GM03348 (cell line): ENCODE measurements at places on chromosomes 6 and 20.
A peak's percentile ranks its signal among the peaks of the same experiment; 100 is the strongest.

DNA sequence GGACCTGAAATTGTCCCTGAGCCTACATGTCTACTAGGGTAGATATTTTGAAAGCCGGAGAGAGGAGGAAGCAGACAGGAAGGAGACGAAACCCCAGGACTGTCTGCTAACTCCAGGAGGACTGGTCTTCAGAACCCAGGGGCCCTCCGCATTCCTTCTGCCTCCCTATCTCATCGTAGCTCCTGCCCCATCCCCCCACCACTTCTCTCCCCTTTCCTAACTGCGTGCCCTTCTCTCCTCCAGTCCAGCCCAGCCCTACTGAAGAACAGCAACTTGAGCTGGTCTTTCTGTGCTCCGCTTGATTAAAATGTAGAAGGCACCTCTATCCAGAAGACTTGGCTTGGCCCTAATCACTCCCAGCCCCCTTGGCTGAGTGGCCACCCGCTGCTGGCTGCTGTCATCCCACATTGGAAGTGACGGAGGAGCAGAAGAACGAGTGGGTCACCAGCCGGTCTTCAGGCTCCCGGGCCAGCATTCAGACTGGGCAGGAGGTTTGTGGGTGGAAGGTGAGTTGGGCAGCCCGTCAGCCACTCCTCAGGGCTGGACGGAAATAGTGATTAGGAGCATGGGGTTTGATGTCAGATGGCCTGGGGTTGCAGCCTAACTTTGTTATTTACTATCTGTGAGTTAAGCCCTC is 28.8 kb upstream of the ANGPT4 start:
- no peak for DNase-seq

DNA sequence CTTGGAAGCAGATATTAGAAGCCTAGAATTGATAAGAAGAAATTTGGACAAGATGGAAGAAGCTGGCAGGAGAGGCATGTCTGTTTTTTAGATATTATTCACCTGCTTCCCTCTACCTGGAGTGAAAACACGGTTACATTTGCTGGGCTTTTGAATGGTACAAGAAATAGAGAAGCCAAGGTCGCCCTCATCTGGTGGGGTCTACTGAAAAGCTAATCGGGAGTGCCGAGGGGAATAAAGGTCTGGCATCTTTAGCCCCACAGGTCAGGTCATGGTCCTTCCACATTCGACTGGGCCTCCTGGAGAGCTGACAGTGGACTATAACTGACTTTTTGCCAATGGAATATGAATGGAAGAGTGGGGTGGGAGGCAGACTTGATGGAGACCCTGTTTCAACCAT is 4.6 kb upstream of the C2 start:
- DNase-seq: no peak

GRCh38 chr6:130843575-130844320 is 16.5 kb downstream of the SMLR1 start:
- DNase-seq: peak; percentile 61

DNA sequence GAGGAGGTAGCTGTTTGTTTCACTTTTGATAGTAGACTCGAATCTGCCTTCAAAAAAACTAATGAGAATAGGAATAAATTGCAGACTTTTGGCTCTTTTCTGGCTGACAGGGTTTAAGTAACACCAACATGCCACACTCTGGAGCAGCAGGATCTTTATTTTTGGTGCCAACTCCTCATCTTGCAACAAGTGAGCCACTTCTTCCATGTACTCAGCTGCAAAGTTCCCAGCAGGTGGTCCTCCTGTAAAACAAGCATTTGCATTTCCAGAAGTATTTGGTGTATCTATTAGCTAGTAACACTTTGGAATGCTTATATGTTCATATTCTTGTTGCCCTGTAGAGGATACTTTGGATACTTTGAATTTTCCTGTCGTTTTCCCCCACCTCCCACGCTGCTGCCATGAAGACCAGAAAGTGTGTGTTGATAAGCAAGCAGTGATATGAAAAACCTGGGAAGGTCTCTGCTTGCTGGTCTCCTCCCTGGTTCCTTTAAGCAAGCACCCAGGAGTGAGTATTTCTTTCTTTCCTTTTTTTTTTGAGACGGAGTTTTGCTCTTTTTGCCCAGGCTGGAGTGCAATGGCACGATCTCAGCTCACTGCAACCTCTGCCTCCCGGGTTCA is 1.0 kb downstream of the ARMH2 start:
- DNase-seq: no peak

- no peak for DNase-seq
These were observed 20.6 kb upstream of the NKX2-2 start for GRCh38 chr20:21534453-21534852.

DNA sequence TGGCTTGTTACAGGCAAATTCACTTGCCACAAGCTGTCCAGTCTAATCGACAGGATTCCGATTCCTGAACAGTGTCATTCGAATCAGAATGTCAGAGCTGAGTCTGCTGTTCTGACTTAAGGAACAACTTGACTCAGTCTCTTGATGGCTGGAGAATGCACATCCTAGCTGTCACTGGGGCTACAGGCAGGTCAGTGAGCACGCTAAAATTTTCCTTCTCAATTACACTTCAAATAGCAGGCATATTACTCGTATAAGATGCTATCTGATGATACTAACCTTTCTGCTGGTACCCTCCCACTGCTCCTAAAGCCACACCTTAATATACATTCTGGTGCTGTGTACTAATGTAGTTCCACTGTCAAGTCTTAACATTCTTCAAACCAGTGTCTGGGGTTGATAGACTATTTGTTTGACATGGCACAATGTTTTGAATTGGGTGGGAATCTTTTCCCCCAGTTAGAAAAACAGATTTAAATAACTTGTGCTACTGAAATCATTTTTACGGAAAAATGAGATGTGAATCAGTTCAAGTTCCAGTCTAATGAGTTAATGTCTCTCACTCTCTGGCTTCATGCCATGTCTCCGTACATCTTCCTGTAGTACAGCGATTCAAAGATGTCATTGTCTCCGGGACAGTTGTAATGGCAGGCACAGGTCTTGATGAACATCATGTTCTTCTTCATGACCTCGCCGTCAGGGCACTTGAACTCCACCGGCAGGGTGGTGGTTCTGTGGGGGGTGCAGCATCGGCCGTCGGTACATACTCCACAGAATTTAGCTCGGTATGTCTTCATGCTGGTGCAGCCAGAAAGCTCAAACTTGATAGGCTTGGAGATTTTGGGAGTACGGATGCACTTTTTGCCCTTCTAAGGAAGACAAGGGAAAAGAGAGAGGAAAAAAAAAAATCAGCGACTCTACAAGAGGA is 2.2 kb downstream of the CCN2 start:
- peak; percentile 28 for DNase-seq

DNA sequence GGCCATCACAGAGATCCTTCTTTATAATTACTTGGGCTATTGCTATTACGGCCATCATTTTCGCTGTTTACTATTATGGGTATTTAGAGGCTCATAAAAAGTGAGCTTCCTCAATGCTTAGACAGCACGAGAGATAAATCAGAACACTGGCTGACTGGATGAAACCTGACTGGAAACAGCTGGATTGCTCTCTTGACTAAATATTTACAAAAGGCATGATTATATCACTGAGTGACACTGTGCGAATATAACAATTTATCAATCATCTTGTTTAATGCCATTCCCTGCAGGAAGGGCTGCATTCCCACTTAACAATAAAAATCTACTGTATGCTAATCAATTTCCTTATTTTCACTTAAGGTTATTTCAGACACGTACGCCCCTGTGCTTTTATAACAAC is 260.1 kb upstream of the ARID1B start:
- no peak for DNase-seq

DNA sequence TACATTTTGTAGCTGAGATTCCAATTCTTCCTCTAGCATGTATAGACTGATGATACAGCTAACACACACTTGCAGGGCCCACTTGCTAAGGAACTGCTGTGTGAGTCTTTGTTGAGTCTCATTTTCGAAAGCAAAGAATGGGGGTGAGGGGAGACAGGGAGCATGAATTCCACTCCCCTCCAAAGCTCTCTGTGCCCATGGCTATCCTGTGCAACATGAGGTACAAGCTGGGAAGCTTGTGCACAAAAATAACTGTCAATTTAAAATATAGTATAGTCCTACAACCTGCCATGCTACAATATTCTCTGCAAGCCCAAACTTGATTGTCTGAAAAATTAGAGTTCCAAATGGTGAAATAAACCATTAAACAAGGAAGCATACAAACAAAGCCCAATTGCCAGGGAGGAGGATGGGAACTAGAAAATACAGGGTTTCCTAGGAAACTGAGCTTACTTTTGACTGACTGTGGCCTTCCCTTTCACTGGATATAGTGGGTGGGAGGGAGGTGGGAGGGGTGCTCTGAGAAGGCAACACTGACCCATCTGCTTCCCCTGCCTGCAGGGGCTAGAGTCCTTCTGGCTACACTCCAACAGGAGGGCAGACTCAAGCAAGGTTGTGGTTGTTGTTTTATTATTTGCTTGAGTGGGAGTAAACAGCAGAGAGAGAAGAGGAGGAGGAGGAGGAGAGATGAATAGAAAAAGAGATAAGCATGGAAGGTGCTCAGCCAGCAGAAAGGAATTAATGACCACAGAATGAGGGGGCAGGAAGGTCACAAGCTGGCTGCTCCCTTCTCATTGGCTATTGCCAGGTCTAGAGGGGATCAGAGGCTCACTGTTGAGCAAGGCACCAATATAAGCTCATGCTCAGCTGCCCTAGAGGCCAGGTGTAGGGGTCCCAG is 84.6 kb downstream of the FYN start:
- no peak for DNase-seq

DNA sequence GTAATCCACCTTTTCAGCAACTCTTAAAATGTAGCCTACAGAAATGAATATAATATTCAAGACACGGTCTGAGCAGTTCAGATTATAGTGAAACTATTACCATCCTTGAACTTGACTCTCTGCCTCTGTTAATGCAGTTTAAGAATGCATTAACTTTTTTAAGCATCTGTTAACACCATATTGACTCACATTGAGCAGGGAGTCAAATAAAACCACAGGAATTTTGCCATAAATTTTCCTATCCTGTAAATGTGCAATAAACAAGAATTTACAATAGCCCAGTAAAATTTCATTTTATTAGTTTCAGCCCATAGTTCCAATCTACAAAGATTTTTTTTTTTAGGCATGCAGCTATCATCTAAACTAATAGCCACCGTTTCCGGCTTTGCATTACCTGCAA is 239.2 kb upstream of the DEFB112 start:
- DNase-seq: no peak

DNA sequence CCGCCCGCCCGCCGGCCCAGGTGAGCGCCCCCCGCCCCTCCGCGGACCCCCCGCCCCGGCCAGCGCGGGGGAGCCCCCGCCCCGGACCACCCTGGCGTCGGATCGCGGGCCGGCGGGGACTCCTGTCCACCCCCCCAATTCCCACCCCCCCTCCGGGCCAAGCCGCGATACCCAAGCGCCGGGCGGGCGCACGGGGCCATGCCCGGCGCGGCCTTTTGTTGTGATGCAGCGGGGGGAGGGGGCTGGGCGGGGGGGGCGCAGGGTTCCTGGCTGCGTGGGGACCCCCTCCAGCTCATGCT is 245 bp downstream of the SRC start:
- DNase-seq: peak; percentile 66

GRCh38 chr6:148502083-148502772 is 159.6 kb downstream of the SASH1 start:
- DNase-seq: no peak

DNA sequence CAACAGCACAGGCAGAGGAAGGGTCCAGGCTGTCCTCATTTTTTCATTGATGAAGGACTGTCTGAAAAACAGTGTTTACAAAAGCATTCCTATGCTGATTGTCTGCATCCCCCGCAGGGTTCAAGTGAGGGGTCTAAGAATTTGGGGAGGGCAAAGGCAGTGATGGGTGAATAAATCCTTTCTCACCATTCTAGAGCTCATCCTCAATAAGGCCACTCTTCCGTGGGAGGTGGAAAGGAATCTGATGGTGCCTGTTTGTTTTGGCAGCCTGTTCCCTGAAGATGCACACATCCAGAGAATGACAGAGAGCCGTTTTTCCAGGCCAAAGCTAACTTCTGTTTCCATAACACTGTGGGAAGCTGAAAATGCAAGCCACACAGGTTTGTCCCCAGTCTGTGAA is 164.5 kb downstream of the MOXD1 start:
- peak; percentile 24 for DNase-seq

DNA sequence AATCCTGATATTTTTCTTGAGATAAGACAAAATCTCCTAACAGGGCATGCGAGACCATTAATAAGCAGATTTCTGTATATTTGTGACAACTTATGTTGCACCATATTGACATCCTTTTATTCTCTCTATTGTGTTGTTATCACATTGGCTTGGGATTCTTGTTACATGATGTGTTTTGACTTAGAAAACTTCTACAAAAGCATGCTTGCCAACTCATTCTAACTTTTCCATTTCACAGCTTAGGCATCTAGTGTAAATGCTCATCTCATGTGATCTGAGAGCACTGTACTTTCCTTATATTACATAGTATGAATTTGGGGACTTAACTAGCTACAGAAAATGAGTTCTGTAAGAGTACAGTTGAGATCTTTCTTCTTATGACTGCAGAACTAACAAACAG is 1040.7 kb upstream of the ADGRB3 start:
- DNase-seq: no peak

DNA sequence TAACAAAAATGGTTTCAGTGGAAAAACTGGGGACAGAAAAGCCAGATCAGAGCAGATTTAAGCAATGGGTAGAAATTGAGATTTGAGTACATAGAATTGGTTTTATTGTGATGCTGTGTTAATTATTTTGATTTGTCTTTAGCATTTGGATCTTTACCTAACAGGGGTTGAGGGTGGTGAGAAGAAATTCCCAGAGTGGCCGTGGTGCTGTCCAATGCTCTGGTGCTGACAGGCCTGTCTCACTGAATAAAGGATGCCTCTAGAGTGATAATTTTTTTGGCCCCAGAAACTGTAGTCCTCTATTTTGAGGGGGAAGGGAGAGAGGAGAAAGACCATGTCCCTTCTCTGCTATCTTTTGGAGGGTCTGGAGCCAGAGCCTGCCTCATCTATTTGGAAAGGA is 79.1 kb downstream of the LYRM2 start:
- no peak for DNase-seq

- DNase-seq: no peak
These were observed 21.4 kb upstream of the SCUBE3 start for GRCh38 chr6:35192301-35192860.

DNA sequence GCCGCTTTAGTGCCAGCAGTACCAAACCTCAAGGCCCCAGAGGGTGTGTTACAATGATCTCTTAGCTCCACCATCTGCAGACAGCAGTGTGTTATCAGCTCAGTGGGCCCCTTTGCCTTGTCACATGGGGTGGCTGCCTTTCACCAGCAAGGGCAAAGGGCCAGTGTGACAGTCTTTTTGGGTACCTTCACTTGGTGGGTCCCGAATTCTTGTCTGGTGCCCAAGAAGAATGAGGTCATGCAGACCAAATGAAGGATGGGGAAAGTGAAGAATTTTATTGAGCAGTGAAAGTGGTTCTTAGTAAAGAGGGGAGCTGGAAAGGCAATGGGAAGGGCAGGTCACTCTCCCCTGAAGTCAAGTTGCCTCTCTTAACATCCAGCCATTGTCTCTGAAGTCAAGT is 2.9 kb upstream of the SMIM28 start:
- DNase-seq: no peak

- no peak for DNase-seq
These were observed 284.9 kb downstream of the PRKN start for GRCh38 chr6:162442687-162443086.

GRCh38 chr6:21135484-21136013 is 458.0 kb upstream of the SOX4 start:
- DNase-seq: no peak

GRCh38 chr6:39166189-39166911 is 51.4 kb upstream of the SAYSD1 start:
- DNase-seq: peak; percentile 82

GRCh38 chr6:99091985-99092384 is 144.2 kb upstream of the FBXL4 start:
- no peak for DNase-seq
